Pericardium fibroblast (primary cell): ENCODE measurements at places on chromosomes 2 and 18. TPM values are rescaled to one million over a fixed set of nuclear protein-coding genes. Genes with fewer than 3 reads are reported as not detected.

The PDE11A gene
- total RNA-seq, result not detected in 2 replicates

The SLC39A6 gene
- total RNA-seq, result 45.1 and 47.8 TPM in 2 replicates

The G6PC2 gene
- not detected in 2 replicates for total RNA-seq

The EFHD1 gene
- 0.26 and 1.1 TPM in 2 replicates for total RNA-seq

The RIT2 gene
- not detected in 2 replicates for total RNA-seq

The SKOR2 gene
- not detected in 2 replicates for total RNA-seq

The INHBB gene
- 0.09 and 1.6 TPM in 2 replicates for total RNA-seq

The RASGRP3 gene
- 0.35 and 13.1 TPM in 2 replicates for total RNA-seq

The ALPG gene
- total RNA-seq, result not detected in 2 replicates

The UGT1A5 gene
- not detected in 2 replicates for total RNA-seq

The BCL2 gene
- 4.1 and 4.3 TPM in 2 replicates for total RNA-seq

The CHRND gene
- total RNA-seq, result 0.26 TPM in 1 of 2 replicates, not detected in the other

The SCG2 gene
- total RNA-seq, result 0.47 TPM in 1 of 2 replicates, not detected in the other

The CAPN13 gene
- total RNA-seq, result not detected in 2 replicates

The IL36RN gene
- not detected in 2 replicates for total RNA-seq

The SLC16A14 gene
- under 0.01 and 0.23 TPM in 2 replicates for total RNA-seq

The CNGA3 gene
- total RNA-seq, result not detected in 2 replicates

The PHLPP1 gene
- 6.4 and 14.1 TPM in 2 replicates for total RNA-seq

The TNS1 gene
- 63.7 and 70.1 TPM in 2 replicates for total RNA-seq

The REG1B gene
- not detected in 2 replicates for total RNA-seq

The ASAP2 gene
- total RNA-seq, result 18.8 and 20.3 TPM in 2 replicates

The HYCC2 gene
- total RNA-seq, result 2.2 and 9.4 TPM in 2 replicates

The ITGA6 gene
- total RNA-seq, result 4.4 and 12.1 TPM in 2 replicates

The ADI1 gene
- 79.2 and 93.4 TPM in 2 replicates for total RNA-seq

The OTX1 gene
- total RNA-seq, result 0.70 TPM in 1 of 2 replicates, not detected in the other

The EFR3B gene
- 0.47 and 0.60 TPM in 2 replicates for total RNA-seq

The KIAA2012 gene
- not detected in 2 replicates for total RNA-seq
